ENCODE measurements at places on chromosomes 2 and 18.
A peak's percentile ranks its signal among the peaks of the same experiment; 100 is the strongest.

DNA sequence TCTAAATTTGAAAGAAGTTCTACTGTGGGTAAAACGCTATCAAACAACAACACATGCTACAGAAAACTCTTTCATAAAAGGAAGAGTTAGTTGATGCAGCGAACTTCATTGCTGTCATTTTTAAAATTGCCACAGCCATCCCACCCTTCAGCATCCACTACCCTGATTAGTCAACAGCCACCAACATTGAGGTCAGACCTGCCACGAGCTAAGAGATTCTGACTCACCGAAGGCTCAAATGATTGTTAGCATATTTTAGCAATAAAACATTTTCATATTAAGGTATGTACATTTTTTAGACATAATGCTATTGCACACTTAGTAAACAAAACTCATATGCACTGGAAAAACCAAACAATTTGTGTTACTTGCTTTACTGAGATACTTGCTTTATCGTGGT, 347.1 kb downstream of the CLIP4 start:
- no peak for DNase-seq

DNA sequence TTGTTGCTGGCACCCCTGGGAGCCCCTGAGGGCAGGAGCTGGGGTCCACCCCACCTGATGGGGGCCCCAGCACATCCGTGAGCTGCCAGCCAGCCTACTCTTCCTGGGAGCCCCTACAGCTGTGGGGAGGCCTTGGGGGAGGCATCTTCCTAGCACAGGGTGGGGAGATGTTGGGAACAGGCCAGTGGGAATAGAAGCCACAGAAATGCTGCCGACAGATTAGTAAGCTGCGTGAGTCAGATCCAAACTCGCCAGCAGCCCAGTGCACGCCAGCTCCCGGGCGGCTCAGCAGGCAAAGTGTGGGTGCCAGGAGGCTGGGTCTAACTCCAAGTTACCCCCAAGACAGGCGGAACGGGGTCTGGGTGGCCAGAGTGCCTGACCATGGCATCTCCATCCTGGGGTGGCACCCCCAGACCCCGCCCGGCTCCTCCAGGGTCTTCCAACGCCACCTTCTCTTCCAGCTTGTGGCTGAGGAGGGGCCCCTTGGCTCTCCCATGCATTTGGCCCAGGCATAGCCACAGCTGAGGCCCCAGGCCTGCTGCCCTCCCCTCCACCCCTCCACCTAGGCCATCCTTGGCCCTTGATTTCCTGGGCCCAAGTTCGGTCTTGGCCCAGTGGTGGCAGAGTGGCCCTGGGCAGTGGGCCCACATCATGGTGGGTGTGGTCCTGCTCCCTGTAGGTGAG, 15.3 kb downstream of the CROCC2 start:
- DNase-seq, result no peak

GRCh38 chr2:181393472-181393871, 63.7 kb upstream of the ITGA4 start:
- DNase-seq, result no peak

DNA sequence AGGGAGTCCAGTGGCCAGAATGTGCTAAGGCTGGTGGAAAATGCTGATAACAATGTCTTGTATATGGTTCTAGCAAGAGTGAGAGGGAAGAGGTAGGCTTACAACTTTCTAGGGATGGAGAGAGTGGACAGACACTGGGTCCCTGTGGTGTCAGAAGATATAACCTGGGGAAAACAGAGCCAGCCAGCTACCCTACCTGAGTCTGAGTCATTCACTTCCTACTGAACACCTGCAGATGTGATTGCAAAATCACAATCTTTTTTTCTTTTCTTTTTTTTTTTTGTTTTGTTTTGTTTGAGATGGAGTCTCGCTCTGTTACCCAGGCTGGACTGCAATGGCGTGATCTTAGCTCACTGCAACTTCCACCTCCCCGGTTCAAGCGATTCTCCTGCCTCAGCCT, 7.3 kb downstream of the TET3 start:
- DNase-seq, result no peak

- DNase-seq, result peak; percentile 61
Measured at GRCh38 chr18:48948112-48949049, 2.4 kb downstream of the SMAD7 start.

- no peak for DNase-seq
Measured at GRCh38 chr2:44620189-44620990, 258.6 kb downstream of the CAMKMT start.

DNA sequence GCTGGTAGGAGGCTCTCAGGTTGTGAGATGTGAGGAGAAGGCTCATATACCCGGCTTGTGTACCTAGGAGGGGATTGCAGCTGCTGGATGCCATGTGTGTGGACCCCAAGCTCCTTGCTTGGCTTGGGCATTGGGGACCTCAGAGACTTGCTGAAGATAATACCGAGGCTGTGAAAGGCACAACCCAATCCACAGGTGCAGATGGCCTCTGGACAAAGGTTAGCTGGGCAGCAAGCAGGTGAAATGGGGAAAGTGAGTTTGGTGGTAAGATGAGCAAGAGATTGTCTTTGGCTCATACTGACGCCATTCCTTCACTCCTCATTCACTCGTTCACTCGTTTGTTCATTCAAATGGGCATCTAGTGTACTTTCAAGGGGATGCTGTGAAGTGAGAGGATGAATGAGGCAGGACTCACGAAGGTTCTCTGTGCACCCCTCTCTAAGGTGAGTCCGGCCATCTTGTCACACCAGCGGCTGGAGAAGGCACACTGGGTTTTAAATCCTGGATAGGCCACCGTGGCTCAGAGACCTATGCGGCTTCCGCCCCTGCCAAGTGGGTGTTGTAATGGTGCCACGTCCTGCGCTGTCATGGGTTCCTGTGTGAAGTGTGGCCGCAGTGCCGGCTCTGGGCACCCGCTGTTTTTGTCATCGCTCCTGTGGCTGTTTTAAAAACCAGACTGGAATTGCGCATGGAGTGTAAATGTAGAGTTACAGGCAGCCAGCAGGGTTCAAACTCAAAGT, 13.7 kb downstream of the FBLN7 start:
- DNase-seq, result no peak

DNA sequence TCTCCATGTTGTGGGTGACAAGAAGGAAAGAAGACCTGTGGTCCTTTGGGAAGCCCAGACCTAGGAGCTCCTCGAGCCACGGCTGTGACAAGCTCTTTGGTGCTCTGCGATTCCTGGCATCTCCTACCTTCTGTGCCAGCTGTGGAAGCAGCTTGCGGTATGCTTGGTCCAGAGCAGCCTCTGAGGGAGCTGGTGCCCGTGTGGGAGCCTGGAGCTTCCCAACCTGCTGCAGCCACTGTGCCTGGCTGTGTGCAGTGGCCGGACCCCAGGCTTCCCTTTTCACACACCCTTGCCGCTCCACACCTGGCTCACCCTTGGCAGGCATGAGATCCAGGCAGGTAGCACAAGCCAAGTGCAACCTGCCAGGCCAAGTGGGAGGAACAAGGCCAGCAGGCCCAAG, 1328.6 kb upstream of the SLC39A10 start:
- no peak for DNase-seq

DNA sequence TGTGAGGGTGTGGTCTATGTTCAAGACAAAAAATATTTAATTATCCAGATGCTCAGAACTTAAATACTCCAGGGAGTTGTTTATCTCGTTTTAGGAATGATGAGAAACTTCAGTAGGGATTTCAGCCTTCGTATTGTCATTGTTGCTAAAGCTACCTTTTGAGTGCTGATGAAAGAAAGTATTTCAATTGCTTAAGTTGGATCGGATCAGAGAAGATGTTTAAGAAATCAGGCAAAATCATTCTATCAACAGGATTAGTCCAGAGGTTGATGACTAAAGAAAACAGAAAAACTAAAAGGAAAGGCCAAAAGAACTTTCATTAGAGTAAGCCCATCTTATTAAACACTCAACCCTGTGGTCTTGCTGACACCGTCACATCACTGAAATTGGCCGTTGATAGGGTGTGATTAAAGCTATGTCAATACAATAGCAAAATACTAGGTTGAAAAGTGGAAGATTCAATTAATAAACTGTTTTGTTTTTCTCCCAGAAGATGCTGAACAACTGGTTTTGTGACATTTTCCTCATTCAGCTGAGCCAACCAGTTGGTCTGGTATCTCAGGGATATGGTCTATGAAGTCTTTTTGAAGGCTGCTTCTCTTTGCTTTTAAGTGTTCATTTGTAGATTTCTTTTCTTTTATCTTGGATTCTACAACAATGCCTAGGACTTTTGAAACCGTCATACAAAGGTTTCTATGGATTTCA, 551.7 kb downstream of the SLC4A3 start:
- DNase-seq, result no peak

- no peak for DNase-seq
Measured at GRCh38 chr2:19488009-19488691, 129.7 kb upstream of the OSR1 start.

- DNase-seq, result no peak
Measured at GRCh38 chr2:64145714-64146113, 1.5 kb upstream of the PELI1 start.

DNA sequence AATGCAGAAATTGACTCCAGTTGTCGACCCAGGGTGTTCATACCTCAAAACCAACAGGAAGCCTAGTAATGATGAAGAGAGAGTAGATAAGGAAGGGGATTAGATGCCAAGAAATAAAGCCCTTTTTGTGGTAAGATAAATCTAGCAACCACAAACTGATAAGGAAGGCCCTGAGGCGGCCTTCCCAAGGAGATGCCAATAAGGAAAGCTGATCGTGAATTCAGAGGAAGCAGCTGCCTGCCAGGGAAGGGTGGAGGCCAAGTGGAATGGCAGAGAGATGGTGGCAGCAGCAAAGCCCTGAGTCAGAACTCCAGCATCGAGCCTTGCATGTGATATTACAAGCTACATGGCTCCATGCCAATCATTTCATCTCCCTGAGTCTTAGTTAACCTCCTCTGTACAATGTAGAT, 126.3 kb downstream of the IRS1 start:
- no peak for DNase-seq

DNA sequence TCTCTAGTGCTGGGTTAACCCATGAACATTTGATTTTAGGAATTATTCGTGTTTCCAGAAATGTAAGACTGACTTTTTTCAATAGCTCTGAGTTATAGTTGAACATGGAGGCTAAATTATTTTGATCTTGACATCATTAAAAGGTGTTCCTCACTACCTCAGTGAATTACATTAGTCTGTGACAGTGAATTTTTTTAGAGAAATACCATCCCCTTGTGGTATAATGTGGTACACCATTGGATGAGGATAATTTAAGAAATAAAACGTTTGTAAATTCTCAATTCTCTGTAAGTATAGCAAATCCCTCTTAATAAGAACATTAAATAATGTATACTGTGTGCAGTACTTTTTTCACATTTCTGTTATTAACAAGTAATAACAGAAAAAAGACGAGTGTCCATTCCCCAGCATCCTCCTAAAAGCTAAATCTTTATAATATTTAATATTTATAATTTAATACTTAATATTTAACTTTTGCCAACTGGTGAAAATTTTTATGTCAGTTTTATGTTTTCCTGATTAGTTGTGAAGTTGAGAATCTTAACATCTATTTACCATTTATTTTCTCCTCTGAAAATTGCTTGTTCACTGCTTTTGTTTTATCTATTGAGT, 70.3 kb upstream of the CWC22 start:
- no peak for DNase-seq

DNA sequence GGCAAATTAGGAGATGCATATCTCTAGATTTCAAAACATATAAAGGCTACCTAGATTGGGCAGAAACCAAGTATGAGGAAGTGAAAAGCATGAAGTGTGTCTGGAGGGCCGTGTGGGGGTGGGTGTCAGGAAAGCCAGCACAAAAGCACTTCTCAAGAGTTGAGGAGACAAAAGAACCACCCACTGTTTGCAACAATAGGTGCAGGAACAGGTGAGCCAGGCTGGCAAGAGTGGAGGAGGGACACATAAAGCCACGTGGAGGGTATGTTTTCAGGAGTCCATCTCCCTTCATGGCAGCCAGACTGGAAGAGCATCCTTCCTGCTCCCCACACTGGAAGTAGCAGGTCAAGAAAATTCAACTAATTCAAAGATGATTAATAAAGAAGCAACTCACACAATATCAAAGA, 96.4 kb downstream of the CERS6 start:
- DNase-seq, result no peak

- DNase-seq, result no peak
Measured at GRCh38 chr2:33126958-33127357, 180.2 kb downstream of the LTBP1 start.

DNA sequence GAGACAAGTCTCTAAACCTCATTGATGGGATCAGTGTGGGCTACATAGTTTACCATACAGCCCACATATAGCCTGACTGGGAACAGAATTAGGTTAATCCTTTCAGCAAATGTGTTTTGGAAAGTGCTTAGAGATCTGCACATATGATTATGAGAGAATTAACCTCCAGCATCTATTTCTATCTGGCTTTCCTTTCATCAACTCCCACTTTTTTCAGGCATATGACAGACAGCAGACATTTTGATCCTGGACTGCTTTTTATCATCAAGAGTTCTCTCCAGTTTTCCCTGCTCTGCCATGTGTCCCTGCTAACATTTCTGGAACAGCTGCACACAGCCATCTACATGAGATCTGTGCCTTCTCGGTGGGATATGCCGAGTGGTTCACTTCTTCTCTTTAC, 139.5 kb upstream of the LRP1B start:
- DNase-seq, result no peak

- no peak for DNase-seq
Measured at GRCh38 chr2:33489835-33490431, 13.5 kb downstream of the RASGRP3 start.

DNA sequence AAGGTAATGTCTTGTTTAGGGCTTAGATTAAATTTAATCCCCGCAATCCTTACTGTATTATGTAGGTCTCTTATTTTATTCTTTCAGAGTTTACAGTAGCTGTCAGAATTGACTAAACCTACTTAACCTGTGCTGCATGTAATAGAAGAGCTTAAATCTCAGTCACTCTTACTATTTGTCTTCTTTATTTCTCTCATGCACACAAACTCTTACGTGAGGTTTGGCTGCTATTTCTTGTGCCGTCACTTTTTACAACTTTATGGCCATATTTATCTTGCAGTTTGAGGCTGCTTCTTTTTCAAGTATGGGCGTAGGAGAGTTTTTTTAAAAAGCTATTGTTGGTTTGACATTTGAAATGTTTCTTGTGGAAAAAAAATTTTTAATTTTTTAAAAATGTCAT, 12.0 kb downstream of the DNAJC10 start:
- no peak for DNase-seq

- no peak for DNase-seq
Measured at GRCh38 chr2:206082298-206082843, 3.6 kb downstream of the INO80D start.

DNA sequence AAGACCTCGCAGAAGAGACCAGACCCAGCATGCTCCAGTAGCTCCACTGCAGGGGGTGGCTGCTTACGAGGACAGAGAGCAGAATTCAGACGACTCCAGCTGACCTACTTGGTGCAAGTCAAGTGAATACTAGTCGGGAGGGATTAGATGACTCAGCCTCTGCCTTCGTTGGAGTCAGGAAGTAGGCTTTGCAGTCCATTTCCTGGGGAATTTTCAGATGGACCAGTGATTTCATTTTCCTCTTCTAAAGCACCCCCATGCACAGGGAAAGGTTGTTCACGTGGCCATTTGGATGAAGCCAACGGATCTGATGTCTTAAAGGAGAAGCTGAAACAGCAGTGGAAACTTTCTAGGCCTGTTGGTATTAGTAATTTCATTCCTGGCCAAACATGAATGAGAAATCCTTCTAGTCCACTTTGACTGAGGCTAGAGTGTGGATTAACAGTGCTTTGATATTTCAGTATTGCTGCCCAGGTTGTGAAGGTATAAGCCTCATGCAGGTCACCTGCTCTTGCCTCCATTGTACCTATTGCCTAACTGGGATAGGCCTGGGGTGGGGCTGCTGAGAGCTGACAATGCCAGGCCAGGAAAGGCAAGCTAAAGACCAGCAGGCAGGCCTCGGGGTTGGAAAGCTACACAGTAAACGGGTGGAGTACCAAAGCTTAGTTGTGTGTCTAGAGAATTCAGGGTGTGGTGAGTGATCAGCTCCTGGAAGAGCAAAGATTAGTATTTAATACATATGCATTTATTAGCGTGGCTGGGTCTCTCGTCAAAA, 117.6 kb upstream of the FOSL2 start:
- no peak for DNase-seq
